ENCODE measurements at places on chromosomes 3 and 15.
A peak's percentile ranks its signal among the peaks of the same experiment; 100 is the strongest.

DNA sequence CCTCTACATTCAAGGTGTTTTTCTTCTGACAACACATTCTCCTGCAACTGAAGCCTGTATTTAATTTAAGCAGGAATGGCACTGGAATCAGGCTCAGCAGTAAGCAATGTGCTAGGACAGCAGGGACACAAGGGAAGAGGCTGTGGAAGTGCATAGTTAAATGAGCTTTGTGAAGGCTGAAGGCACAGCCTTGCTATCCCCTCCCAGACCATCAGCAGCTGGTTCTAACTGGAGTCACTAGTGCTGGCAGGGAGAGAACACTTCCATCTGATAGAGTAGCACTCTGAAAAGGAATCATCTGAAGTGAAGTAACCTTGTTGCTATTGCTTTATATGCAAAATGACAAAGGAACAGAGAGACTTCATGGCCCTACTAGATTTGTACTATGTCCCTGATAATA lies 14.7 kb downstream of the UQCC5 start:
- no peak for DNase-seq

- no peak for DNase-seq
Measured at GRCh38 chr15:70504988-70505387, 258.4 kb downstream of the UACA start.

DNA sequence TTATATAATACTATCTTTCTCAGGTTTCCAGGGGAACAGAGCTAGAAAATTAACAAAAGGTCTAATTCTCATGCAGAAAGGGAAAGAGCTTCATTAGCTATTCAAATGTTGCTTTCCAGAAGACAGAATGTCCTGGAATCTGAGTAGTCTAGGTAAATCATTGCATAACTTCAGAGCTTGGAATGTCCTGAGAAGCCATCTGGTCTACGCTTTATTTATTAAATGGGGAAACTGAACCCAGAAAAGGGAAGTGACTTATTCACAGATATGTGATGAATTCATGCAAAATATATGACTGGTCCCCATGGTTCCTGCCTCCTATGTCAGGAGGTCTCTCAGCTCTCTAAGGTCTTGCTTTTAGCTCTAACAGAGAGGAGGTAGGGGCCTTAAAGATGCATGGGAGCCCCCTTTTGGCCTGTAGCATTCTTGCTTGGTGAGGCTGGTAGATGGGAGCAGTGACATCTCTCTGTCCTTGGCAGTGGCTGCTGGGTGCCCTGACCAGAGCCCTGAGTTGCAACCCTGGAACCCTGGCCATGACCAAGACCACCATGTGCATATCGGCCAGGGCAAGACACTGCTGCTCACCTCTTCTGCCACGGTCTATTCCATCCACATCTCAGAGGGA lies 99.2 kb downstream of the CEMIP start:
- no peak for DNase-seq

- DNase-seq = no peak
Measured at GRCh38 chr3:19934098-19934566, at the start of gene EFHB. EFHB (minus strand) TSS chr3:19934217; CDS start chr3:19934018, 199 bp downstream.

- DNase-seq = no peak
Measured at GRCh38 chr3:126448893-126449180, 26.9 kb downstream of the ZXDC start.

DNA sequence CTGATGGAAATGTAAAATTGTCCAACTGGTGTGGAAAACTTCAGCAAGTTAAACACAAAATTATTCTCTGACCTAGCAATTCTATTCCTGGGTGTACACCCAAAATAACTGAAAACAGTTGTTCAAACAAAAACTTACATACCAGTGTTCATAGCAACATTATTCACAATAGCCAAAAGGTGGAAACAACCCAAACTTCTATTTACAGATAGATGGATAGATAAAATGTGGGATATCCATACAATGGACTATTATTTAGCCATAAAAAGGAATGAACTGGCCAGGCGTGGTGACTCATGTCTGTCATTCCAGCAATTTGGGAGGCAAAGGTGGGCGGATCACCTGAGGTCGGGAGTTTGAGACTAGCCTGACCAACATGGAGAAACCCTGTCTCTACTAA lies 6.9 kb upstream of the VWA5B2 start:
- DNase-seq = no peak

DNA sequence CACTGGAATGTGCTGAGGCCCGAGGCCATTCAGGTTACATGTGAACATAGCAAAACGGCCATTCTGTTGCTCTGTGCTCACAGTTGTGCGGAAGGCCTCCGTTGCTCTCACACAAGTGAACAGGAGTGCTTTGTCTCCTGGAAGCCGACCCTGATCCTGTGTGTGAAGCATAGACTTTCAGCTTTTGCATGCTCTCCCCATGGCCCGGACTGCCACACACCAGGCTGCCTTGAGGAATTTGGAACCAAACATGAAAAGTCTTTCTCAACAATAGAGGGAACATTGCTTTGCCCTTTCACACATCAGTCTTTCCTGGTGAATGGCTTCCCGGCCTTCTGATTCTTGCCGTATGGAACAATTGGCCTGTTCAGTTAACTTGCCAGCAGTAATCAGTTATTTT lies 154.8 kb upstream of the LRIG1 start:
- no peak for DNase-seq

DNA sequence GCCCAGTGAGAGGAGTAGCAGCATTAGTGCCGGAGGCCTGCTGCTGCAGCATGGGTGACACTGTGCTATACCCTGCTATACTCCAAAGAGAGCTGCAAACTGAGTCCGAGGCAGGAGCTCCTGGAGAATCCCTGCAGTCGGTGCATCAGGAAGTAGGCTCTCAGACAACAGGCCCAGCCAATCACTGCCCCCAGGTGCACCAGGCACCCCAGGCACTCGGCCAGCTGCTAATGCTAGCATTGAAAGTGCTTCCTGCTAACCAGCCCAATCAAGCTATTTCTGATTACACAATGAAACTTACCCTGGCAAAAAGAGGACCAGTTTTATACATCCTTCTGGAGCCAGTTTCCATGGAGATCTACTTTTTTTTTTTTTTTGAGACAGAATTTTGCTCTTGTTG lies 45.6 kb upstream of the IREB2 start:
- DNase-seq = no peak

DNA sequence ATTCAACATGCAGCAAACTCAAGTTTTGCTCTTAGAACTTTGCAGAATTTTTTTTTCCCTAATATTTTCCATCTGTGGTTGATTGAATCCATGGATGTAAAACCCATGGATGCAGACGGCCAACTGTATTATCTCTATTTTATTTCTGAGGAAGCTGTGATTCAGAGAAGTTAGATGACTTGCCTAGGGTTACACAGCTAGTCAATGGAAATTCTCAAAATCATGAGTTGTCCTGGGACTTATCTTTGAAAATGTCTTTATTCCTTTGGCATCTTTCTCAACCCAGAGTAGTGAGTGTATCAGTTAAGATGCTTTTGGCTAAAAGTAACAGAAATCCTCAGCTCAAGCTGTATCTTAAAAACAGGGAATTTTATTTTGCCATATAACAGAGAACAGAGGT lies 107.9 kb upstream of the GALNT15 start:
- DNase-seq = no peak

DNA sequence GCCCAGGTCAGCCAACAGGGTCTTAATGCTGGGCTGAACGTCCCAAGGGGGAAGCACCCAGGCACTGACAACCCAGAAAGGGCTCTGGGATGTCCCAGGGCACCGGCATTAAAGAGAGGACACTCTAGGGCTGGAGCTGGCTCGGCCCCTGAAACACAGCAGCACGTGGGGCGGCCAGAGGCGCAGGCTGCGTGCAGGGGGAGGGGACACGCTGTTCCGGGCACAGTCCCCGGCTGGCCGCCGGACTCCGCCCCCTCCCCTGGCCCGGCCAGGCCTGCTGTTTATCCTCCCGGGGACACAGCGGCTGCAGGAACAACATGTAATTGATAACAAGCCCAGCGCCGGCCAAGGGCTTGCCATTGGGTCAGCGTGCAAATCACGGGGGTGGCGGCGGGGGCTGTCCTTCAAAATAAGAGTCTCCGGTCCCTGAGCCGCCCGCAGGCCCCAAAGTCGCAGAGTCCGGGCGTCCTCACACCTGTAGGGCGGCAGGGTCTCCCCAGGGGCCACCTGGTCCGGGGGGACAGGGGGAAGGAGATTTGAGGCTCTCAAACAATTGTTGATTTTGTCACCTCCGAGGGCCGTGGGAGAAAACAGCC lies 1.3 kb downstream of the KLF15 start:
- DNase-seq = peak; percentile 58

- DNase-seq = no peak
Measured at GRCh38 chr15:70142072-70142321, 44.3 kb upstream of the TLE3 start.

DNA sequence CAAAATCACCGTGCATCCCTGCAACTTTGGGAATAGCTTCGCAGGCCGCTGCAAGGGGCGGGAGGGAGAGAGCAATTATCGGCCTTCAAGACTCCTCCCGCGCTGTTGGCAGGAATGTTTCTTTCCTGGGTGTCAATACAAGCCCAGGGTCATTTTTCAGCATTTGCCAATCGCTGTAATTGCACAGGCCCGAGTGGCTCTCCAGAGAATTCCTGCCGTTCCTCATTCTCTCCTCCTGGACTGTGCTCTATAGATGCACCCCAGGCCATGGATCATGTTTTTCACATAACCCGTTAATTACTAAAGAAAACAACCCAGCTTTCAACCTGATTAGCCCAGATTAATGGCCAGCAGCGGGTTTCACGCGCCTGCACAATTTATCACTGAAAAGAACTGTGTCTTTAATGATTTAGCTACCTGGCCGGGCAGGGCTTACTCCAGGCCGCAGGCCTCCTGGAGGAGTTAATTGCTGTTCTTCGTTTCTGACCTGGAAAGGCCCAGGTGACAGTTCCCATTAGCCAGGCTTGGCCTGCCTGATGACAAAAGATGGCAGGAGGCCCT lies 144.3 kb downstream of the OPA1 start:
- DNase-seq = no peak

DNA sequence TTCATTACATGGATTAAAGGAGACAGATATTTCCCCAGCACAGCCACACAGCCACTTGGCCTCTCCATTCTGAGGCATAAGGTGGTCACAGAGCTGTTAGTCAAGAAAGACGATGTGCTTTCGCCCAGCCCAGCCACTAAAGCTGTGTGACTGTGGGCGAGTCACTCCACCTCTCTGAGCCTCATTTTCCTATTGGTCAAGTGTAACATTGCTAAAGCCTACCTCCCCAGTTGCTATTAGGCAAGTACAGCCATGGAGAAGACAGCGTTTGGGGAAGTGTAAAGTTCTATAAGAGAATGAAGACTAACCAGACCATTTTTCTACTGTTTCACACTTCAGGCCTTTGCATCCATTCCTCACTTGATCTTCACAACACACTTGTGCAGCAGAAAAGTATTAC lies 24.1 kb downstream of the TMEM40 start:
- DNase-seq = no peak

Measured in OCI-LY7 (cell line).